ENCODE measurements at places on chromosomes 2 and 18. TPM values are rescaled to one million over a fixed set of nuclear protein-coding genes. Genes with fewer than 3 reads are reported as not detected.

SIX3 gene
- total RNA-seq, result not detected

CD207 gene
- not detected for total RNA-seq

GALNT5 gene
- total RNA-seq, result not detected

OBSL1 gene
- total RNA-seq, result 1.5 TPM
